ENCODE measurements at places on chromosomes 5 and 9.

- peak; percentile 90 for DNase-seq
Observed at GRCh38 chr5:463952-464351, 21.0 kb downstream of the EXOC3 start.

- DNase-seq, result no peak
Observed at GRCh38 chr9:4555236-4555635, 65.0 kb downstream of the SLC1A1 start.

GRCh38 chr5:140595538-140596300, 31.1 kb downstream of the SLC35A4 start:
- DNase-seq, result no peak

DNA sequence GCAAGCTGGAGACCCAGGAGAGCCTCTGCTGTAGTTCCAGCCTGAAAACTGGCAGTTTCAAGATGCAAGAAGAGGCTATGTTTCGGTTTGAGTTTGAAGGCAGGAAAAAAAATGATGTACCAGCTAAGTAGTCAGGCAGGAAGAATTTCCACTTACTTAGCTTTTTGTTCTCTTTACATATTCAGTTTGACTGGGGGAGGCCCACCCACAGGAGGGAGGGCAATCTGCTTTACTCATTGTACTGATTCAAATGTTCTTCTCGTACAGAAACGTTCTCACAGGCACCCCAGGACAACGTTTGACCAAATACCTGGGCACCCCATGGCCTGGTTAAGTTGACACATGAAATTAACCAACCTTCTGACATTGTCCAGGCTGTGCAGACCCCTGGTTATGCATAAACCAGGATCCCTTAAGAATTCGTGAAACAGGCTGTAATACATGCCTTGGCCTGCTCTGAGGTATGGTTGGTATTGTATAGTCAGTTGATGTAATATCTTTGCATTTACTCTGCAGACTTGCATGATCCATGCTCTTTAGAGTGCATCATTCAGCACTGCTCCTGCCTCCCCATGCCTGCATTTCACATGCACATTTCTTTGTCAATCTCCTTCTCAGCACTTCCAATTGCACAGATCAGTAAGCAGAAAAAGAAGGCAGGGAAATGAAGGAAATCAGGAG, 687.1 kb downstream of the TAF11L14 start:
- no peak for DNase-seq

DNA sequence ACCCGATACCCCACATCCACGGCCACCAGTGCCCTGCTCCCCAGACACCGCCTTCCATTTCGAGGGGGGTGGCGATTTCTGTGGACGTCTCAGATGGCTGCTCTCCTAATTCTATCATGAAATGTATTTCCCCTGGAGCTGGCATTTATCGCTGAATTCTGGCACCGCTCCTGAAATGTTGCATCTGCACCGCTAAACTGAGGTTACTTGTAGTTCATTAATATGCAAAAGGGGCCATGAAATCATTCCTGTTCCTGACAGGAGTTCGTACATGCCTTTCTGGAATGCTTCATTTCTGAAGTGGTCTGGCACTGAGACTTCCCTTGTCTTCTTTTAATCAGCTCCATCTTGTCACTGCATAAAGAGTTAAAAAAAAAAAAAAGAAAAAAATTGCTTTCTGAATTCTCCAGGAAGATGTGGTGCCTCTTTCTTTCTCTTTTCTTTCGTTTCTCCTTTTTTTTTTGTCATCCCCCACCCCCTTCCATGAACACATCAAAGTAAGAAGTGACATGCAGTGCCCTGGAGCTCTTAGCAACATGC, 97.7 kb upstream of the SMARCA2 start:
- no peak for DNase-seq

DNA sequence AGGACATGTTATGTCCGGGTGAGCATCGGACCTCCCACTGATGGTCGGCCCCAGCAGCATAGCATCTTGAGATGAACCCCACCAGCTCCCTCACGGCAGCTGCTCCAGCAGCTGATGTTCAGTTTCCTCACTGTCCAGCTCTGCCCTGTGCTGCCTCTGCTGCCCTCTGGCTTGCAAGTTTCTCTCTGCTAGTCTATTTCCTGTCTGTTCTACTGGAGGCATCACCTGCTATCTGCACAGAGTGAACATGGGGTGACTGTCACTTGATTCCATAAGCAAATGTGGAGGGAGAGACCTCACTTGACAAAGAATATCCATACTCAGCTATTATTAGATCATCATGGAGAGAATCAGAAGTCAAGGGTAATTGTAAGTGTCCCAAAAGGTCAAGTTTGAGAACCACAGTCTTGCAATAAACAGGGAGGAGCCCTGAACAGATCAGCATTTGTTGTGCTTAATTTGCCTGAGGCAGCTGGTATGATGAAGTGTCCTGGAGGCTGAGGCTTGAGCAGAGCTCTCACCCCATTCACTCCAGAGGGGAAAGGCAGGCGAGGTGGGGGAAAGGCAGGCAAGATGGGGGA, 702.8 kb downstream of the SEMA5A start:
- DNase-seq, result no peak

DNA sequence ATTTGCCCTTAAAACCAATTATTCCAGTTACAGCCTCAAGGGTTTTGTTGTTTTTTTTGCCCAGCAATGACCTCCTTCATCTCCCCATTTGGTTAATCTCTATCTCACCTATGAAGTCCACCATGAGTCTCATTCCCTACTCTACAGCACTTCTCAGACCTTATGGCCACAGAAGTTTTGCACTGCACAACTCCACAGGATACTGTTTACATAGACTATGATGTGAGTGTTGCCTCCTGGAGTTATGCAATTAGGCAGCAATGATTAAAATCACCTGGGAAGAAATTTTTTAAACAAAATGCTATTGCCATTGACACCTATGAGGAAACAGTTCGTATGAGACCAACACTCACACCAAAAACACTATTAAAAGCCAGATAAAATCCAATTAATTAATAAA, 39.7 kb downstream of the ZDHHC21 start:
- no peak for DNase-seq

DNA sequence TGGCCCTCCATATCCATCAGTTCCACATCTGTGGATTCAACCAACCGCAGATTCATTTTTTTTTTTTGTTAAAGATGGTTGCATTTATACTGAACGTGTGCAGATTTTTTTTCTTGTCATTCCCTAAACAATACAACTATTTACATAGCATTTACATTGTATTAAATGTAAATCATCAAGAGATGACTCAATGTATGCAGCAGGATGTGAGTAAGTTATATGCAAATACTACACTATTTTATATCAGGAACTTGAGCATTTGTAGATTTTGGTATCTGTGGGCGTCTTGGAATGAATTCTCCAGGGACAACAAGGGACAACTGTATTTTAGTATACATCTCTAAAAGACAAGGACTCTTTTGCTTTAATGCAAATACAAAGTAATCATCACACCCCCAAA, 299.2 kb upstream of the ZNF608 start:
- no peak for DNase-seq

Data from stimulated activated CD4-positive, alpha-beta T cell treated with anti-CD3 and anti-CD28 coated beads, TNF-alpha, amount 100 ng/mL, for 4 hours (primary cell).